Activated naive CD4-positive, alpha-beta T cell treated with anti-CD3 and anti-CD28 coated beads for 36 hours (primary cell): ENCODE measurements at places on chromosomes 13 and 19. TPM values are rescaled to one million over a fixed set of nuclear protein-coding genes. Genes with fewer than 3 reads are reported as not detected.

DNA sequence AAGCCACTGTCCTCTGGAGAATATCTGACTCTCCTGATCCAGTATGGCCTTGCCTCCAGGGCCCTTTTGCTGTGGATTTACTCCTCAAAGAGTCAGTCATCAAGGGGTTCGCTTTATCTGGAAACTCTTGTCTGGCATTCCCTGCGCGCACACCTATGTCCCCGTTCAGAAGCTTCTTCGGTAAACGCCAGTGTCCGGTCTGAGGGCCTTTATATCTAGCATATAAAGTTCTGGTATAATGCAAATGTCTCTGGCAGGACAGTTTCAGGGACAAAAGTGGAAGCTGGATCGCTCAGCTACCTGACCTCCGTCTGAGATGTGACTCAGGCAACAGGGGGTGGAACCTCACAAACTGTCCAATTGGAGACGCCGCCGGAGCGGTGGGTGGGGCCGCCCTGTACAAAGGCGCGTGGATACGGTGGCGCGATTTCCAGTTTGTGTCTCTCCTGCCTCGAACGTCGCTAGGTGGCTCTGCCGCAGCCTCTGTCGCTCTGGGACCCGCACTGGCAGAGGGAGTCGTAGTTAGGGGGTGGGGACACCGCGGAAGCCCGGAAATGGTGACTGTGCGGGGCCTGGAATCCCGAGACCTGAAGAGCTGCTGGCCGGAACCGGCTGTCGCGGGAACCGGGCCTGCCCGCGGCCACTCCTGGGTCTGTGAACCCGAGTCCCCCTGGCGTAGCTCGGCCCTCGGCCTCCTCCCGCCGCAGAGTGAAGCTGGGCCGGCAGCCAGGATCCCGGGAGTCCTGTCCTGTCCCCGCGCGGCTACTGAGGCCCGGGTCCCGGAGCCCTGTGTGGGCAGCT is 10.6 kb upstream of the ZNF709 start:
- peak; percentile 98 for DNase-seq

The PDE4C gene
- total RNA-seq = 0.10 TPM

- peak; percentile 78 for DNase-seq
Observed at GRCh38 chr19:21483589-21484170, 21.7 kb upstream of the ZNF429 start.

GRCh38 chr13:33204130-33204927 is 81.2 kb downstream of the STARD13 start:
- no peak for DNase-seq

GRCh38 chr13:29428310-29429181 is 166.9 kb downstream of the SLC7A1 start:
- no peak for DNase-seq

The DGKH gene
- total RNA-seq = 12.6 TPM

The ZNF667 gene
- total RNA-seq = 0.29 TPM

GRCh38 chr13:111898956-111899713 is 167.8 kb upstream of the SOX1 start:
- DNase-seq = no peak

The CPB2 gene
- total RNA-seq = not detected

GRCh38 chr19:54387991-54388801 is 23.5 kb upstream of the LAIR1 start:
- peak; percentile 48 for DNase-seq

The TEKTIP1 gene
- total RNA-seq = 2.5 TPM

DNA sequence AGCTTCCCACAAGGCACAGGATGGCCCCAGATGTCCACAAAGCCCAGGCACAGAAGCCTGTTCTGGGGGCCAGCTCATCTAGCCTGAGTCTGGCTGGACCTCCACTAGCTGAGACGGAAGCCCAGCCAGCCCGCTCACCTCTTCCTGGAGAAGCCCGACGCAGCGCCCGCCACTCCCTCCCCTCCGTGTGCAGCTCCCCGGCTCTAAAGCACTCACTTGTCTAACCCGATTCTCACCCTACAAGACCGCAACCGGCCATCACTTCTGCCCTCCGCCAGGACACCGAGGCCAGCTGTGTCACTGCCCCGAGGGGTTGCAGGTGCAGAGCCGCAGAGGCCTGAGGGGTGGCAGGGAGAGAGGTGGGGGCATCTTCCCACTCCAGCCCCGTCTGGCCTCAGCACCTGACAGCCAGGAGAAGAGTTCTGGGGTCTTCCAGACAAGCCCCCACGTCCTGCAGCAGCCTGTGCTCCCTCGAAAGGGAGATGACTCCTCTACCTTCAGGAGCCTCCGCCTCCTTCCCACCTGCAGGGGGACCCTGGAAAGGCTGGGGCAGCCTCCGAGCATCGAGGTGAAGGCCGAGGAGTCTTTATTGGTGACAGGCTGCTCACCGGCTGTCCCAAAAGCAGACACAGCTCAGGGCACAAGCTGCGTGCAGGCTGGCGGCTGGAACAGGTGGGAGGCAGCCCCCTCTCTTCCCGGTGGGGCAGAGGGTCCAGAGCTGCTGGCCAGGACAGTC is 5.9 kb upstream of the DIRAS1 start:
- no peak for DNase-seq

DNA sequence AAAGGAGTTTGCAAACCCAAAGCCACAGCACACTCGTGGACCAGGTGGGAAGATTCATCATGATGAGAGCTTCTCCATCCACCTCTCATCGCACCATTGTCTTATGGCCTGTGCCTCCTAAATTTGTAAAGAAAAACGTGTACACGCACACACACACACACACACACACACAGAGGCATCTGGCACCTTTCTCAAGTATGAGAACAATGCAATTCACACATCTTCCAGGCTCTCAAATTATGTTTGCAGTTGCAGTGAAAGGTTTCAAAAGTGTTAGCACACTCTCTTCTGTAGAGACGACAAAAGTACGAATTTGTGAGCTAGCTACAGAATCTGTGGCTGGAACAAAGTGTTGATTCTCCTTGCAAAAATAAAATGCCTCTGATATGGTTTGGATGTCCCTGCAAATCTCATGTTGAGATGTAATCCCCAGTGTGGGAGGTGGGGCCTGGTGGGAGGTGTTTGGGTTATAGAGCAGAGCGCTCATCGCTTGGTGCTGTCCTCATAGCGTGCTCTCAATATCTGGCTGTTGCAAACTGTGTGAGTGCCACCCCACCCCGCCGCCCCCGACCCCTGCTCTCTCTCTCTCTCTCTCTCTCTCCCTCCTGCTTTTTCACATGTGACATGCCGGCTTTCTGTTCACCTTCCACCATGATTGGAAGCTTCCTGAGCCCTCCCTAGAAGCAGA is 21.8 kb upstream of the RAB20 start:
- DNase-seq = no peak

- no peak for DNase-seq
Observed at GRCh38 chr13:93411186-93411680, 184.6 kb downstream of the GPC6 start.

GRCh38 chr13:44386913-44387556 is 13.4 kb downstream of the SERP2 start:
- no peak for DNase-seq

- DNase-seq = no peak
Observed at GRCh38 chr13:46683676-46684260, 113.2 kb downstream of the ESD start.

- peak; percentile 47 for DNase-seq
Observed at GRCh38 chr19:46746281-46747057, at the start of gene STRN4. Gene STRN4 (minus strand): TSS chr19:46746450. CDS start chr19:46746430, 20 bp downstream.

The CGB5 gene
- total RNA-seq = not detected

The SYNGR4 gene
- total RNA-seq = 0.50 TPM

The RETN gene
- not detected for total RNA-seq

DNA sequence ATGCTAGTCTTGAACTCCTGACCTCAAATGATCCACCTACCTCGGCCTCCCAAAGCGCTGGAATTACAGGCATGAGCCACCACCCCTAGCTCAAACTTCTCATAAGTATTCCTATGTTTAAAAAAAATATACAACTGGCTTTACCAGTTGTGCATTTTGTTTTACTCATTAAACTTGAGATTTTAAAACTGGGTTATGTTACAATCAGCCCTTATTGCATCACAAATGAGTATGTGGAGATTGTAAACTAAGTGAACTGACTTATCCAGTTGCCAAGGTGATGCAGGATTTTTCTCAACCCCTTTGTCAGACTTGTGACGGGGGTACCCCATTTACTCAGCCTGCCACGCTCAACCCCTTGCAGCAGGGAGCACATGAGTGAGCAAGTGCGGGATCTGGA is 14.4 kb upstream of the GTF2F2 start:
- no peak for DNase-seq

GRCh38 chr19:29475469-29475868 is 50.3 kb upstream of the VSTM2B start:
- DNase-seq = no peak

The CIC gene
- total RNA-seq = 61.5 TPM

The GEMIN7 gene
- 15.4 TPM for total RNA-seq

DNA sequence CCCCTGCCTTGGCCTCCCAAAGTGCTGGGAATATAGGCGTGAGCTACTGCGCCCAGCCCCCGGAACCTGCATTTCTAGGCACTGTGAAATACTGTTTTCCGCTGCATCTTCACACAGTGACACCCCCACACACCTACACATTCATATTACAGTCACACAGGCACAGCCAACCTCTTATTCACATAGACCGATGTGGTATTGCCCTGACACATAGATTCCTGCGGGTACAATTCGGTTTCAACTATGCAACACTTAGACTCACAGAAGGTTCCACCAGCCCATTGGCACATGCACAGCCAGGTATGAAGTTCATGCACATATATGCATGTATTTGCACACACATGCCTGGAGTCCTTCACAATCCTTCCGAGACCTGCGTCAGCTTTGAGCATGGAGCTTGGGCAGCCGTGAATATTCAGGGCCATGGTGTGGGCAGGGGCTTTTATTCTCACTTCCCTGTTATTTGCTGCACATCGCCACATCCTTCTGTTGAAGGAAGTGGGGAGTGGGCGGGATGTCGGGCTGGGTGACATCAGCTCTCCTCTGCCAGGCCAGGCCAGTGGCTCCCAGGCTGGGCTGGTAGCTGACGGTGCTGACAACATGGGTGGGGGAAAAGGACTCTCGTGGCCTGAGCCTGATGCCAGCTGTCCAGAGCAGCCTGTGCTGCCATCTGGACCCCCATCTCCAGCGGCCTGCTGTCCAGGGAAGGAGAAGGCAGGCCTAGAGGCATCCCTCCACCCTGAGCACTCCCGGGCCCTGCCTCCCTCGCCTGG is 5.4 kb upstream of the CDC37 start:
- peak; percentile 76 for DNase-seq

The ADAT3 gene
- total RNA-seq = 3.0 TPM

- no peak for DNase-seq
Observed at GRCh38 chr13:34340534-34340933, 522.6 kb downstream of the RFC3 start.

The ZNF284 gene
- 0.76 TPM for total RNA-seq

- DNase-seq = no peak
Observed at GRCh38 chr19:19510432-19510831, 4.9 kb downstream of the TSSK6 start.

DNA sequence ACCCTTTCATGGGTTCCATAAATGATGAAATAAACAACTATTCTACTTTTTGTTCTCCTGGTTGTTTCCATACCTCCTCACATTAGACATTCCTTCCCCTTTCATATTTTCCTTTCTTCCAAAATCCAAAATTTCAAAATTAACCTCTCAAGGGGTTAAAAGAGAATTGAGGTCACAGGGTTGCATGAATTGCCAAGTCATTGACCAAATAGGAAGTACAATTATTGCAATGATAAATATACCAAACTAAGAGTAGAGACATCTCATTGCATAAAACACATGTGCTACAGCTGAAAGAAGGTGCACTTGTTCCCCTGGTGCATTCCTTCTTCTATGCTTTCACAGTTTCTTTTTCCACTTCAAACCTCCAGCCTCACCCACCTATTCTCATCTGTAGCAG is 136.1 kb downstream of the KCTD12 start:
- DNase-seq = no peak

DNA sequence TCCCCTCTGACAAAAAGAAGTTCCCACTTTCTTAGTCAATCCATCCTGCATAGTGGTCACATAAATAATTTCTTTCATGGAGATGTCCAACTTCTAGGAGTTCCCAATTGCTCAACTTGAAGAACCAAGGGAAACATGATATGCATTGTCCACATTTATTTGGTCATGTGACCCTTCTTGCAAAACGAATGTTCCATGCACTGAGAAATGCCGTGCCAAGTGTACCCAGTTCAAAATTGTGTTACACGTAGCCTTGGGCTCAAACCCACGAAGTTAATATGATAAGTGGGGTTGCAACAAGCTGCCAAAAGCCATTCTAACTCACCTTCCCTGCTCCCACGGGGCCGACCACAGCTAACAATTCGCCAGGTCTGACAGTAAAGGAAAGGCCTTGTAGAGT is 113.1 kb downstream of the ABCC4 start:
- no peak for DNase-seq

GRCh38 chr19:18074192-18074591 is 12.5 kb downstream of the IL12RB1 start:
- no peak for DNase-seq

- peak; percentile 85 for DNase-seq
Observed at GRCh38 chr19:13621413-13621812, 115.1 kb upstream of the CACNA1A start.

The ZFP36 gene
- total RNA-seq = 113 TPM

The PRTN3 gene
- not detected for total RNA-seq

The BBC3 gene
- total RNA-seq = 59.5 TPM

The NCAN gene
- total RNA-seq = not detected

GRCh38 chr13:40056898-40057619 is 401.6 kb downstream of the COG6 start:
- no peak for DNase-seq

GRCh38 chr13:69617587-69617986 is 490.0 kb upstream of the ATXN8OS start:
- DNase-seq = no peak

DNA sequence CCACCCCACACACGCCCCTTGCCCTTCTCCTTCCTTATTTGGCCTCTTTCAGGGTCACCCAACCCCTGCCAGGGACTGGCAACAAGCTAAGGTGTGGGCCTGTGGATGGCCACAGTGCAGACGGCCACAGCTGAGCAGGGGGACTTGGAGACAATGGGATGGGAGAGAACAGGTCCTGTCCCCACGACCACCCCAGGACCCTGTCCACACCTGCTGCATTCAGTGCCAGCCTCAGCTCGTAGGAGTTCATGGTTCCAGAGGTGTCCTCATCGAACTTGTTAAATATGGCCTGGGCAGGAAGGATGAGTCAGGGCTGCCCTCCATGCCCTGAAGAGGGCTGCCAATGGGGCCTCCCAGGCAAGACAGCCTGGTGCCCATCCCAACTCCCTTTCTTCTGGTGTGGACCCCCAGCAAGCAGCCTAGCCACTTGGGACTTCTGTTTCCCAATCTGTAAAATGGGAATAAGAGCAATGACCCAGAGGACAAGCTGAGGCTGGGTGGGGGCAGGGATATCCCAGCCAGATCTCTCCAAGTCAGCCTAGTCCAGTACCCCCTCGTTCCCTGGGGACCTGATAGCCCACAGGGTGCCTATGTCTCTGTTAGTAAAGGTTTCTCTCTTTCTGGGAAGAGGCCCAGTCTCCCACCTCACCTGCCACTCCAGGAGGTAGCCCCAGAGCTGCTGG is 10.6 kb downstream of the CAPN12 start:
- no peak for DNase-seq

- DNase-seq = no peak
Observed at GRCh38 chr19:41711376-41712261, 3.2 kb downstream of the CEACAM5 start.

The POLR2I gene
- 87.4 TPM for total RNA-seq
